ENCODE measurements at places on chromosomes 3 and 15. TPM values are rescaled to one million over a fixed set of nuclear protein-coding genes. Genes with fewer than 3 reads are reported as not detected.
A peak's percentile ranks its signal among the peaks of the same experiment; 100 is the strongest.

CACNA2D3 gene
- total RNA-seq: 3.4 TPM

PXK gene
- total RNA-seq: 20.2 TPM

SEMA5B gene
- total RNA-seq: 1.4 TPM

A4GNT gene
- not detected for total RNA-seq

GOLGA8K gene
- total RNA-seq: not detected

ABHD10 gene
- total RNA-seq: 2.2 TPM

SGO1 gene
- 0.79 TPM for total RNA-seq

SOX14 gene
- total RNA-seq: not detected

GRAMD2A gene
- total RNA-seq: 0.41 TPM

ADGRG7 gene
- 13.5 TPM for total RNA-seq

FANCD2 gene
- total RNA-seq: 2.3 TPM

SKOR1 gene
- 0.79 TPM for total RNA-seq

UROC1 gene
- not detected for total RNA-seq

DNA sequence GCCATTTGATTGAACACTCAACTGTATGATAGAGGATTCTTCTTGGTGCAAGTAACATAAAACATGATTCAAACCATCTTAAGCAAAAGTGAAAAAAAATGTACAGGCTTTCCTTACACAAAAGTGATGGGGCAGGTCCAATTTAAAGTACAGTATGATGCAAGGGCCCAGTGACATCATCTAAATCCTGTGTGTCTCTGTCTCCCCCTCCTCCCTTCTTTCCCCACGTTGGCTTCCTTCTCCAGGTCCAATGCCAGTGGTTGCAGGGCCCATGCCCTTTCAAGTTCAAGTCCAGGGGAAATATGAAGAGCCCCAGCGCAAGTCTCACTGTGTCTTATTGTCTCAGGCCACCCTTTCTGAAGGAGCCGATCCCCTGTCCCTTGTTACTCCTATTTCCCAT, 332.3 kb downstream of the SHQ1 start:
- no peak for DNase-seq

DNA sequence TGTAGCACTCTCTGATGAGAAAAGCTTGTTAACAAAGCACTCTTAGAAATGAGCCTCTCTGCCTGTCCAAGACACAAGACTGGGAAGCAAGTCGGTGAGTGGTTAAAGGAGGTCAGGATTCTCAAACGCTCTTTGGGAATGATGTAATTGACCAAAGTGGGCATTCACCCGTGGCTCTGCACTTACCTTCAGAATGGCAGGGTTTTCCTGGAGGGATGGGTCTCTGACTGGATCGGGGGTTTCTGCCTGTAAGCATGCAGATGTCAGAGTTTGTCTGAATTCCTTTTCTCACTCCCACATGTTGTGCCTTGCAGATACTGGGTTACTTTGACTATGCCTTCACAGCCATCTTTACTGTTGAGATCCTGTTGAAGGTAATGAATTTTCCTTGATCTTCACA, 106.3 kb downstream of the CHDH start:
- DNase-seq: no peak

DNA sequence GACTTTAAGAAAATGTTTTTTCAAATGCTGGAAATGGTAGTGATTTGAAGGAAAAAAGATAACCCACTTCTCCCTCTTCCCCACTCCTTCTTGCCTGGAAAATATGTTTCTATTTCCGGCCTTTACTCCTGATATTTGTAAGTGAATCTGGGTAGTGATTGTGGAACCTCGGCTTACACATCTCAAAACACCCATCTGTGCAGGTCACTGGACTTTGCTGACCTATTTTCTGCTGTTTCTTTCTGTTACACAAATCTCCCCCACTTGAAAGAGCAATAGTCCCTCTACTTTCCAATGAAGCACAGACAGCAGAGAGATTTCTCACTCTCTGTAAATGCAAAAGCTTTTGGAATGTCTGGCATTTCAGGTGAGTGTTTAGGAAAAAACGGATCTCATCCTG, 76.9 kb upstream of the ICE2 start:
- DNase-seq: no peak

- DNase-seq: no peak
Observed at GRCh38 chr3:188486126-188486525, 332.2 kb downstream of the LPP start.

DNA sequence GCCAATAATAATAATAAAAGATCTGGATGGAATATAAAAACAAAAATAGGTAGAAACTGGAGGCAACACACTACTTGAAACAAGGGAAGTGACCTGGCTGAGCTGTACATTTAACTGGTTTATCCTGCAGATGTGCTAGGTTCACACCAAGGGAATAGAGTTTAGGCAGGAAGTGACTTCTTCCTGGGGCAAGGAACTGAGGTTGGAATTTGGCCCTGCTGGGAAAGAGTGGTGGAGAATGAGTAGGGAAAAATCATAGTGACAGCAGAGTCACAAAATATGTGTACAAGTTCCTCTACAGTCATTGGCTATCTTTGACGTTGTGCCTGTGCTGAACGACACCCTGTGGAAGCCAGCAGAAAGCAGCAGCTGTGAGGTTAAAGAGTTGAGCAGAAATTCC, 44.1 kb downstream of the ARHGAP11B start:
- DNase-seq: no peak

DNA sequence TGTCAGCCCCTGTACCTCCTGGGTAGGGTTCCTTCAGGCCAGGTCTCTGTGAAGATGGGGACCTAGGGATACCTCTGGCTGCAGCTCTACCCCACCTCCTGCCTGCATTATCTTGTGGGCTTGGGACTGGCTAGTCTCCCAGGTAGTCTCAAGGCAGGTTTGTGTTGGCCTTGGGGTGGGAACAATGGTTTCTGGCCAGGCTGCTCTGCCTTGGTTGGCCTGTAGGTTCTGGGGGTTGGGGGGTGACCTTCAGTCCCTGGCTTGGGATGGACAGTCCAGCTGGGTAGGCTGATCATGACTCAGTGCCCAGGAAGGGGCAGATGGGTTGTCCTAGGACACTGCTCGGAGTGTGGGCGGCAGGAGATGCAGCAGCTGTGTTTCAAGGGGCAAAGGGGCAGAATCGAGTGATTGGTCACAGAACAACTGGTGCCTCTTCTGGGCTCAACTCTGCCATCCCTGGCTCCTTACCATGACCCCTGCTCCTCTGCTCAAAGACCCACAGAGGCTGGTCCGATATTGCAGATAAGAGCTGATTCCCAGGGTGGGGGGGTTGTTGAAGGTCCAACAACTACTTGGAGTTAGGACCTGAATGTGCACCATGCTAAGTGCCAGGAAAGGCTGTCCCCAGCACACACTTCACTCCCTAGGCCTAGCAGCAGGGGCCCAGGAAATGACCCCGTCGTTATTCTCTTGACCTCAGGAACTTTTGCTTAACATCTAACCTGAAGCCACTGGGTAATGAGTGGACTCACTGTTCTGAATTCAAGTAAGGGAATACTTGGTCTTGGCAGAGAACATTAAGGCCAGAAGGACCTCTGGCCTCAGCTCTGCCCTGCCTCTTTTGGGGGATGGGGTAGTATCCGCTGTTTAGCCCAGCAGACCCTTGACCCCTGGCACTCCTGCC, 18.1 kb upstream of the BSN start:
- DNase-seq: no peak

GRCh38 chr3:38521391-38521987, 25.3 kb downstream of the EXOG start:
- peak; percentile 68 for DNase-seq

DNA sequence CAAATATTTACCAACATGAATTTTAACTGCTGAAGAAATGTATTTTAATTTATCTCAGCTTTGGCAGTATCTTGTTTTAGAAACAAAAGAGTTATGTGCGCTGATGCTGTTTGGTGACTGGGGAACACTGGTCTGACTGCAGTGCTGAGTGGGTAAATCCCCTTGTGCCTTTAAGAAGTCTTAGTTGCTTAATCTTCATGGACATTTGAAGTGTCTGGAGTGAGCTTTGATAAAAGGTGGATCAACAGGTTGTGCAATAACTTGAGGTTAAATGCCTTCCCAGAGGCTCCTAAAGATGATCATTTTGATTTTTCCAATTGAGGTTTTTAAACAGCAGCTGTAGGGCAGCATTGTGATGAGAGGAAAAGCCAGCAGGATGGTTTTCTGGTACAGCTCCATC, 68.7 kb downstream of the TP63 start:
- no peak for DNase-seq

GRCh38 chr15:98943601-98944151, 63.9 kb downstream of the PGPEP1L start:
- DNase-seq: peak; percentile 37

DNA sequence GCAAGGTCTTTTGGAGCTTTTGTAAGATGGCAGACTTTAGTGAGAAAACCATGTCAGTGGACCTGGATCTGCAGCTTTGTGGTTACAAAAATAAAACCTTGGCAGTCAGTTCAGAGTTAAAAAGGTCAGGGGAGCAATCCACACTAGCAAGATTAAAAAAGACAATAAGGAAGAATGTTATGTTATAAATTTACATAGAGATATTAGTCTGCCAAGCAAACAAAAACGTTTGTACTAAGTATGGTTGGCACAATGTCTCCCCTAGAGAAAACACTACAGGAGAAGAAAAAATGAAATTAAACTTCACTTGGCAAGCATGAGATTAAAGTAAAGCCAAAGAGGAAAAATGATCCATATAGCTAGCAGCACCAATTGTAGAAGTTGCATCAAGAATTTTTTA, 205.0 kb downstream of the LSAMP start:
- DNase-seq: no peak

DNA sequence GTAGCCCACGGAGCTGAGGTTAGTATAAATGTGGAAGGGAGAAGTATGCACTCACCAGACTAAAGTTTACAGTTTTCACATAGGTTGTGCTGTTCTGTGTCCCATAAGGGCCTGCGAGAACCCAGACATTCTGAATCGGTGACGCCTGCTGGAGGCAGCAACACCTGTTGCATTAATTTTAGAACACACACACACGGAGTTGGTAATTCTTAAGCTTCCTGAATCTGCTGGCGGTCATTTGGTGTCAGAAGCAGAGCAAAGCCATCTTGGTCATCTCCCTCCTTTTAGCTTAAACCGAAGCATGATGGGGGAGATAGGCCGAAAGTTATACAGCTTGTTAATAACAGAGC, 41.1 kb upstream of the AP3B2 start:
- no peak for DNase-seq

DNA sequence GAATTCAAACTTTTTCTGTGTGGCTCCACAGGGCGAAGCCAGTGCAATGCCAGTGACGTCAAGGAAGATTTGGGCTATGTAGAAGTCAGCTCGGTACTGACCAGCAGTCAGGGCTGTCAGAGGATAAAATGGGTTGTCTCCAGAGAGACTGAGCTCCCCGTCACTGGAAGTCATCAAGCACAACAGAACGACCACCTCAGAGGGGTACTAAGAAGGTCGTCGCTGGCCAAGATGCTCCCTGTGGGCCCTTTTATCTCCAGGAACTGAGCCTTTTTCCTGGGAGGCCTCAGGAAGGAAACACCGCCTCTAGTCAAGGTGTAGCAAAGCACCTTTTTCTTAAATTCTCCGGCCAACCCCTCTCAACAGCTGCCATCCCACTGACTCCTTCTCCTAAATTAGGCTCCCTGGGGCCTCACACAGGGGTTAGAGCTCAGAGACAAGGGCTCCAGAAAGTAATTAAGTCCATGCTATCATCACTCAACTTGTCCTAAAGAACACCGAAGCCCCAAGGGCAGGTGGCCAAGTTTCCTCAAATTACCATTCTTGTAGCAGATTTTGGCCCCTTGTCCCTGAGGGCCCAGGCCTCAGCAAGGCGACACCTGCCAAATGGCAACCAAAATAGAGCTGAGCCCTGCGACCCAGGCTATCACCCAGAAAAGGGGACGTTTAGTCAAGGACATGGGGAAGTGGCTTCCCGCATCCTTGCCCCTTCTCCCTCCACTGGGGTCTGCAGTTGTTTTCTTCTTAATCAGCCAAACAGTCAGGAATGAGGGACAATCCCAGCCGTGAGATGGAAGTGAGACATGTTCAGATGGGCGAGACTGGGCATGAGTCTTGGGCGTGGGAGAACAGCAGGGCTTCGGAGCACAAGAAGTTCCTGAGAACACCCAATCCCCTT, 48.0 kb downstream of the SSUH2 start:
- DNase-seq: no peak

DNA sequence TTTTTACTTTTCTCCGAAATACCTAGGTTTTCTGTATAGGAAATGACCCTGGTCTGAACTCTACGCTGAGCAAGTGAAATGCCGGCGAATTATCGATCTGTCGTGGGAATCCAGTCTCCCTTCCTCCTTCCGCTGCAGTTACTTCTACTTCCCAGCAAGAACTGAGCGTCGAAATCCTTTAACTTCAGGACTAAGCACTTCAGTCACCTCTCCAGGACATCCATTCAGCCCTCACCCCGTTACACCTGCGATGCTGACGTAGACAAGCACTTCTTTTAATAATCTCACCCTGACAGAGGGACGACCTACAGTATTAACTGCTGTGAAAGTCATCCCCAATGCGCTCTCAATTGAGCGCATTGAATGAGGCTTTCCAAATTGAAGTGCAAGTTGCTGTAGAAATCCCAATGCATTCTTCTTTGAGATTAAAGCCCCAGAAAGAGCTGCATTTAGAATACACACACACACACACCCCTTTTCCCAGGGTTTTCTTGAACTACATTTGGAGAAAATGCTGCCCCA, 1.3 kb downstream of the TOP2B start:
- peak; percentile 27 for DNase-seq

DNA sequence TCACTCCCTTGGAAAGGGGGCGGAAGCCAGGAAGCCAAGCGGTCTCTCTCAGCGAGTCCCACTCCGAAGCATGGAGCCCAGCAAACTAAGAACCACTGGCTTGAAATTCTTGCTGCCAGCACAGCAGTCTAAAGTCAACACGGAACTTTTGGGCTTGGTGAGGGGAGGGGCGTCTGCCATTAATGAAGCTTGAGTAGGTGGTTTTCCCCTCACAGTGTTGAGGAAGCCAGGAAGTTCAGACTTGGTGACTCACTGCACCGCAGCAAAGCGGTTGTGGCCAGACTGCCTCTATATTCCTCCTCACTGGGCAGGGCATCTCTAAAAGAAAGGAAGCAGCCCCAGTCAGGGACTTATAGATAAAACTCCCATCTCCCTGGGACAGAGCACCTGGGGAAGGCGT, 665.4 kb upstream of the CBLB start:
- peak; percentile 8 for DNase-seq

DNA sequence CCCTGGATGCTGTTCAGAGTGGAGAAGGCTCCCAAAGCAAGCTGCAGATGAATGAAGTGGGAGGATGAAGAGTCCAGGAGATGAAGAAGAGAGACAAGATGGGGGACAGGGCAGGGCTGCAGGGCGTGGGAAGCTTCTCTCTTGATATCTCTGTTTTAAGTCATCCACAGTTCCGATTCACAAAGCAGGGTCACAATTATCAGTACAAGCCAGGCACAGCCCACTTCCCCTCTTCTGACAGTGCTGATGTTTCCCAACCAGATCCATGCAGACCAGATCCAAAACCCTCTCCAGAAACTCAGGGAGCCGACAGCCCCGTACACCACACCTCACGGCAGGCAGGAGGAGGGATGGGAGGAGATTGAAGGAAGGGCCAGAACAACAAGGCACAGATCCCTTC, 31.1 kb downstream of the NTRK3 start:
- no peak for DNase-seq

GRCh38 chr3:172260381-172260780, 187.9 kb downstream of the GHSR start:
- no peak for DNase-seq

GRCh38 chr3:24628523-24629258, 134.0 kb upstream of the THRB start:
- no peak for DNase-seq

- no peak for DNase-seq
Observed at GRCh38 chr3:81237181-81237580, 524.3 kb downstream of the GBE1 start.
